ENCODE measurements at places on chromosomes 2 and 18. TPM values are rescaled to one million over a fixed set of nuclear protein-coding genes. Genes with fewer than 3 reads are reported as not detected.
A peak's percentile ranks its signal among the peaks of the same experiment; 100 is the strongest.

DNA sequence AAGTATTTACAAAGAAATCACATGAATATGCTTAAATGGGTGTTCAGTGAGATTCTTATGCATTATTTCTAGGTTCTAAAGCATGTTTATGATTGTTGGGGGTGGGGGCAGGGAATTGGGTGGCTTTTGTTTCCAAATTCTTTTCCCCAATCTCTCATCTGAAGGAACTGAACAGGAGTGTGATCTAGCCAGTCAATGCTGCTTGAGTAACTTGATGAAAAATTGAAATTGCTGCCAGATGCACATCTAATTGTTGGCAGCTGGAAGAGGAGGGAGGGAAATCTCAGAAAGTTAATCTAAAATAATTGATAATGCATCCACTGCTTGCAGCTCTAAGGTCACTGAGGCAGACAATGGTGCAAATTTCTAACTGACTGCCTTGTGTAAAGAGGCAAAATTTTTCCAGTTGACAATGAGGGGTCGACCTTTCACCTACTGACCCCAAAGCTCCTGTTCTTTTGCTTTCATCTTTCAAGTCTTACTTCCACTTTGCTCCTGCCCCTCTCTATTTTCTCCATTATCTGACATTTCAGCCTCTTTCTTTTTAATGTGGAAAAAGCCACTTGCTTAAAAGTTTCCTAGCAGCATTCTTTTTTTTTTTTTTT is 53.3 kb downstream of the IRS1 start:
- DNase-seq: no peak

Gene GPR35
- total RNA-seq: not detected

DNA sequence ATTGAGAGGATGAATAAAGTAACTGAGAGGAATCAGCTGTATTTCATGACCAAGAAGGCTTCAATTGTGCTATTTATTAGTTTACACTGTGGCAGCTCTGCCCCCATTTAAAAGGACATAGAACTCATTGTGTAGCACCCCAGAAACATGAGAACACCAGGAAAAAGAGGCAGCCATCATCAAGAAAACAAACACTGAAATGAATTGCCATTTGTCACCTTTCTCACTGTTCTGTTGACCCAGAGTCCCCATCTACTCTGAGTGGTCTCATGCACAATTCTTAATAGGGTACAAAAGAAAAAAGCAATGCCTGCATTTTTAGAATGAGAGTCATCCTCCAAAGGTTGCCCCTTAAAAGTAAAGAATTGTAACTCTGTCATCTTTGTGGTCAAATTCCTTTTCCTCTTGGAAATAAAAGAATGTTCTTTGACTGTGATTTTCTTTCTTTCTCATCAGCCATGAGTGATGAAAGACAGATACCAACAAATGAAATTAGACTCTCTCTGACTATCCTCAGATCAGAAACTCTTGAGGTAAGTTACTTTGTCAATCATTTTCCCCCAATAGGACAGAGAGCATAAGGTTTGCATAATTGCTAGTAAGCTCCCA is 1941.9 kb upstream of the PIK3C3 start:
- DNase-seq: peak; percentile 3

DNA sequence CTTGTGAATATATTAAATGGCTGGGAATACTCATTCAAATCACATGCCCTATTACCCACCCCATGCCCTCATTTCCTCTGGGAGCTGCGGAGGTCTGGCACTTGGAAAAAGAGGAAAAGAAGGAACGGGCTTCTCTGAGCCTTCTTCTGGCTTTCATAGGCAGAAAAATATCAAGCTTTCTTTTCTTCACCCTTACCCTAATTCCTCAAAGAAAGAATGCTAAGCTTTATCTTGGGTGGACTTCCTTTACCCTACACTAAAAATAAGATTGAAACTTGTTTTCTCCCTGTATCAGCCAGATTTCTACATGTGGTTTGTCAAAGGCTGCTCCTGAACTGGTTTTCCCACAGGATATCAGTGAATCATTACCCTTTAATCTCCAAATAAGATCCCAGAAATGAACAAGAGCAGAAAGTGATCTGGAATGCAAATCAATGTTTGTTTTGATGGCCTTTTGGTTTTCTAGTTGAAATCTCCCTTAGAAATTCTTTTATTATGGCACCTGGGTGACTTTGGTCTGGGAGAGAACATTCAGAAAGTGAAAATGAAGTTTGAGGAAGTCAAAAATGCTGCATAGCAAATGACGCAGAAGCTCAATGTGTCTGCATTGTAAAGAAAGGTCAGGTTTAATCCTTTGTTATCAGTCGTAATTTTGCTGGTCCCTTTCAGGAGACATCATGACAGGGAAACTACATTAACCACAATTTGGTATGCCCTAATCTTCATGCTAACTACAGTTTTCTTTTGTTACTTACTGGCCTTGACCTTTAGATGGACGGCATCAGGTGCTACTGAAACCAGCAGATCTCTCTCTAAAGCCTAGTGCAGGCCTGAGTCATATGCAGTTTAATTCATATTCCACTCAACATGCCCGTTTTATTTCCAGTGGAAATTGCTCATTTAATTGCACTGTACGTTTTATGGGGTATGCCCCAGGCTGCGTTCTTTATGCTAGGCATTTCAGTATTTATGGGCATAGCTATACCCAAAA is 46.6 kb upstream of the HNRNPA3 start:
- DNase-seq: peak; percentile 66

- DNase-seq: no peak
Measured at GRCh38 chr2:179104736-179105135, 54.8 kb upstream of the CCDC141 start.

- no peak for DNase-seq
Measured at GRCh38 chr2:120501591-120501990, 155.7 kb downstream of the INHBB start.

- DNase-seq: no peak
Measured at GRCh38 chr2:85974390-85974789, 85.6 kb upstream of the ST3GAL5 start.

Gene TMEM37
- total RNA-seq: 0.20 TPM

DNA sequence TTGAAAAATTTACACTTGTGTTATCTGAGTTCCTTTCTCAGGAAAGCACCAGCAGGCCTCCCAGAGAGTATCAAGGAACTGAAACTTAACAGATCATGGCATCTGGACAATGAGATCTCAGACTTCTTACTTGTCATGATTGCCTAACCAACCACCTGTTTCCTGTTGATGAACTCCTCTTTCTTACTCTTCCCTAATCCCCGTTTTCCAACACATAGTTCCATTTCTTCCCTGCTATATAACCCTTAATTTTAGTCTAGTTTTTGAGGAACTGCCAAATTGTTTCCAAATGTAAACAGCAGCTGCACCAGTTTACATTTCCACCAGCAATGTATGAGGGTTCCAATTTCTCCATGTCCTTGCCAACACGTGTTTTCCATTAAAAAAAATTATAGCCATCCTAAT is 6.1 kb upstream of the FAM171B start:
- no peak for DNase-seq

- DNase-seq: no peak
Measured at GRCh38 chr2:30404319-30405259, 42.5 kb upstream of the LCLAT1 start.

DNA sequence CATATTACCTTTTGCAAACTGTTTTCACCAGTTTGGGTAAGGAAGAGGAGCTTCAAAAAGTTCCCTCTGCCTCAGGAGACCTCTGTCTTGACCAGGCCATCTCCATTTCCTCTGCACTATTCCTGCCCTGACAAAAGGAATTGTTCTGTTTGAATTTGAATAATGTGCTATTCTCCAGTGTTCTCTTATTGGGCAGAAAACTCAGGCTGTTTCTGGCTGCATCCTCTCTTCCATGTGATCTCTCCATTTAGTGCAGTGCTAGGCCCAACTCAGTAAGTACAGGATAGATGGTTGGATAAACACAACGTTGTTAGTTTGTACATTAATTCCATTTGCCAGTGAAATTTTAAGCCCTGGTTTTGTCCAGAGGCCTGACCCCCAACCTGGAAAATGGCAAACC is 102.2 kb upstream of the CELF4 start:
- no peak for DNase-seq

GRCh38 chr18:2912357-2913299 is 65.8 kb downstream of the EMILIN2 start:
- no peak for DNase-seq

Gene GNLY
- total RNA-seq: not detected

- peak; percentile 67 for DNase-seq
Measured at GRCh38 chr2:215454519-215455246, 18.8 kb upstream of the FN1 start.

Gene GCG
- not detected for total RNA-seq

Gene GAREM1
- total RNA-seq: 0.20 TPM

Gene FEV
- not detected for total RNA-seq

Gene CTAGE1
- total RNA-seq: not detected

Gene APCDD1
- total RNA-seq: not detected

DNA sequence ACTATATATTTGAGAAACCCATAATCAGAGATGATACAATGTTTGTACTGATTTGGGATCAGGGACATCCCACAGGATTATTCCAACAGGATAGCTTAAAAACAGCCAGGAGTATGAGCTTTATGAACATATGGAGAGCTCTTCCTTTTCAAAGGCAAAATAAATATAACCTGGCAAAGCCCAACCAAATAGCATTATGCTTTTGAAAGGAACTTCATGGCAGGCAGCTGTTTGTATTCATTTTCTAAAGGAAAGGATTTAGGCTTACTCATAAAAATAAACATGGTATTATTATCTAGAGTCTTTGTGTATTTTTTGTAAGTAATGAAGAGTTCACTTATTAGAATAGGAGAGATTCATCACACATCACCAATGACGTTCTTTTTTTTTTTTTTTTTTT is 44.4 kb downstream of the CCDC195 start:
- no peak for DNase-seq

DNA sequence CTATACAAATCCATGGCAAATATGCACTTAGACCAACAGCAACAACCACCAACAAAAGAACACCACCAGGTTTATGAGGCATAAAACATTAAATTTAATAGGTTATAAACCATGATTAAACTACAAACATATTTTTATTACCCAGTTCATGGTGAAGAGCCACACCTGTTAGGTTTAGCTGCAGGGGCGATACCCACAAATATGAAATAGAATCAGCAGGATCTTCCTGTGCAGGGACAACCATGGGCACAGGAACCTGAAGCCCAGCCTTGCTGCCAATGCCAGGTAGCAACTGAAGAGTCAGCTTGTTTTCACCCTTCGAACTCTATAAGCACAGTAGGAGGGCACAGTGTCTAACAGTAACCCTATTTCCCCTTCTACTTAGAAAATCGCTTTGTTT is 675.0 kb downstream of the SATB2 start:
- DNase-seq: no peak

Gene AGFG1
- total RNA-seq: 30.0 TPM

GRCh38 chr2:207230261-207231105 is 64.7 kb upstream of the KLF7 start:
- DNase-seq: peak; percentile 26

All from lung microvascular endothelial cell (primary cell).